A673 (cell line): ENCODE measurements at places on chromosomes 3 and 15.

DNA sequence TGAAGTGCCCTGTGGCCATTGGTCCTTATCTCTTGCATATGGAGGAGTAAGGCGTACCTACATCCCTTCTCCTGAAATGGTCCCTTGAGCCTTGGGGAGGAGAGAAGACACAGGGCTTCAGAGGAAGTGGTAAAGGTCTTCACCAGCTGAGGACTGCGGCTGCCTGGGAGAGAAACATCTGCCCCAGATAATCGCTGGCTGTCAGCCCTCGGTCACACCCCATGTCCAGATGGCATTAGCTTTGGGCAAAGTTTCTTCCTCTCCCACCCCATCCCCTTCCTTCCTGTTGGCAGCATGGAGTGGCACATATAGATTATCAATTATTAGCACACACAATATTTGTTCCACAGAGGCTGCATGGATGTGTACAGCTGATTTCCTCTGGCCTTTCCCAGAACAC is 61.6 kb downstream of the LRTM1 start:
- DNase-seq = no peak

- no peak for DNase-seq
Measured at GRCh38 chr3:79976466-79976865, 208.7 kb upstream of the ROBO1 start.

- no peak for DNase-seq
Measured at GRCh38 chr3:25084016-25084415, 344.0 kb upstream of the RARB start.

GRCh38 chr3:99212969-99213368 is 311.5 kb upstream of the DCBLD2 start:
- no peak for DNase-seq

- peak; percentile 60 for DNase-seq
Measured at GRCh38 chr3:127970966-127971592, 56.0 kb downstream of the KBTBD12 start.

DNA sequence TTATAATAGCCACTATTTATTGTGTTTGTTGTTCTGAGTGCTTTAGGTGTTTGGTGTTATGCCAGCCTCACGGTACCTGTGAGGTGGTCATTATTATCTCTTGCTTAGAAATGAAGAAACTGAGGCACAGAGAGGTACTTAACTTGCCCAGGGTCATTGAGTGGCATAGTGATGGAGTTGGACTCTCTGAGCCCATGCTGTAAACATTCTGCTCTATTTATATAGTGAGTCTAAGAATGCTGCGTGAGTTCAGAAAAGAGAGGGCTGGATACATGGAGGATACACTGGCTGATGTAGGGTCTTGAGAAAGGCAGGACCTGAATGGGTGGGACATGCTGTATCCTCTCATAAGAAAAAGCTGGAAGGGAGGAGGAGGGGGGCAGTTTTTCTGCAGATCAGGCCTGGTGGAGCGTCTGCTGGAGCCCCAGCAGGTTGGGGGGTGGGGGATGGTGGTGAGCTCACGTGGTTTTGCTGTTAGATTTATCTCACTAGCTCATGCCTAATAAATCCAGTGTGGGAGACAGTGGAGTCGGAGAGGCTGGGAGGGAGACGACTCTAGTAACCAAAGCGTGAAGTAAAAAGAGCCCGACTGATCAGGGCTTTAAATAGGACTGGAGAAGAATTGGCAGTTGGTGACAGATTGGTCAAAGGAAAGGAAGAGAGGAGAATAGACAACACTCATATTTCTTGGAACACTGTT is 16.0 kb downstream of the MED12L start:
- DNase-seq = no peak

DNA sequence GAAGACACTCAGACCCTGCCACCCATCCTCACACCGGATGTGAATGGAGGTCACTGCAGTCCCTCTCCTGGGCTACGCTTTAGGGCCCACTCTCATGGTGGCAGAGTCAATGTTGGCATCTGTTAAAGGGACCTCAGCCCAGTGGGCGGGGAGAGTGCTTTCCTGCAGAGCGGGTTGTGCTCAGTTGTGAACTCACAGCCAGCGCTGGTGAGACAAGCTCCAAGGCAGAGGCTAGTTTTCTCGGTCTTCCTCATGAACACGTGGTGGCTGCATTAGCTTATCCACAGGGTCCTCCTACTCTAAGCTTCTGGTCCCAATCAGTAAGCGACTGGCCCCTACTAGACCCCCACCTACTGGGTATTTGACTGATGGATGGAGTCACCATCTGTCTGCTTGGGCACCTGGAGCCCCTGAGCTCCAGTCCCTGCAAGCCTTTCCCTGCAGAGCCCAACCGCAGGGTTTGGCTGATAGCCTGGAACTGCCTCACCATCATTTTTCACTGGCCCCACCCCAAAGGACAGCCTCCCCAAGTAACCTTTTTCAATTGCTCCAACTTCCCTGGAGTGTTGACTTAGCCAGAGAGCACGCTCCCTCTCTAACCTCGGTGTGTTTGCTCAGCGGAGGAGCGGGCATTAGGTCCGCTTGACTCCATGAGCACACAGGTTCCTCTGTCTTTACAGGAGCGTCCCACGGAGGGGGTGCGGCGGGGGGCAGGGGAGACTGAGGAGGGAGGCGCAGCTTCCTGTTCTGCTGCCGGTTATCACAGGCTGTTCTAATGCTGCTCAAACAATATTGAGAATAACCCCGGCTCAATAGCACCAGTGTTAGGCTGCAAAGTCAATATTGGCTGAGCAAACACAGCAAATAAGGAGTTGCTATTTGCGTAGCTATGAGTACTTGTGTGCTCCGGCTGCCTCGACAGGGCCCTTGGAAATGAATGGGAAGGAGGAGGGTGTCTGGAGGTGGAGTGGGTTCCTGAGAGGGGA is 141.7 kb downstream of the RPLP1 start:
- peak; percentile 8 for DNase-seq

GRCh38 chr3:42739401-42740158 is 33.5 kb downstream of the CCDC13 start:
- DNase-seq = no peak

- no peak for DNase-seq
Measured at GRCh38 chr15:80898040-80898439, 91.6 kb downstream of the MESD start.

- DNase-seq = no peak
Measured at GRCh38 chr15:35376707-35377106, 169.3 kb downstream of the DPH6 start.
